Stimulated activated CD4-positive, alpha-beta T cell treated with anti-CD3 and anti-CD28 coated beads, Interleukin-1b, Interleukin-23, amount 100 ng/mL, for 1 hour (primary cell): ENCODE measurements at places on chromosomes 4 and X.

GRCh38 chr4:126130215-126130614 lies 815.5 kb downstream of the FAT4 start:
- DNase-seq = no peak

GRCh38 chr4:181569553-181569952 lies 673.6 kb upstream of the TENM3 start:
- DNase-seq = no peak

DNA sequence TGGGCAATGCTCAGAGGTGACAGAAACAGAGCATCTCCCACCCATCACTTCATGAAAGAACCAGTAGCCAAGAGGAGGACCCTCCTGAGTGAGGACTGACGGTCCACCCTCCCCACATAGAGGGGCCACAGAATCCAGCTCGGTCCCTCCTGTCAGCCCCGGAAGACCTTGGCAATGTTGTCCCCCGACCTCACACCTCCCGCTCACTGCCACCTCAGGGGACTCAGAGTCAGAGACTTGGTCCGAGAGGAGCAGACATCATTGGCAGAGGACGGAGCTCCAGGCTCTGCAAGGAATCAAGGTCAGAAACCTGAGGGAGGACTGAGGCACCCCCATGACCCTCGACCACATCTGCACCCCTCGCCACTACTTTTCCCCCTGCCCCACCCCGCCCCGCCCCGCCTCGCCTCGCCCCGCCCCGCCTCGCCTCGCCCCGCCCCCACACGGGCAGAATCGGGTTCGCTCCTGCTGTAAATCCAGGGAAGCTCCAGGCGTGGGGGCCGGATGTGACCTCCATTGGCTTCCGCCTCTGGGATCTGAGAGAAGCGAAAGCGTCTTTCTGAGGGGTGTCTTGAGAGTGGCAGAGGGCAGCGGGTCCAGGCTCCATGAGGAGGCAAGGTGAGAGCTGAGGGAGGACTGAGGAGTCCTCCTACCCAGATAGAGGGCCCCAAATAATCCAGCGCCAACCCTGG lies at the start of gene MAGEA11:
MAGEA11 (plus strand) TSS at position 516 of the 692 bp plus-strand sequence. CDS start 1,100 bp downstream, outside the sequence.
- DNase-seq = no peak

- DNase-seq = no peak
Observed at GRCh38 chr4:75030649-75031235, 97.8 kb downstream of the PARM1 start.

DNA sequence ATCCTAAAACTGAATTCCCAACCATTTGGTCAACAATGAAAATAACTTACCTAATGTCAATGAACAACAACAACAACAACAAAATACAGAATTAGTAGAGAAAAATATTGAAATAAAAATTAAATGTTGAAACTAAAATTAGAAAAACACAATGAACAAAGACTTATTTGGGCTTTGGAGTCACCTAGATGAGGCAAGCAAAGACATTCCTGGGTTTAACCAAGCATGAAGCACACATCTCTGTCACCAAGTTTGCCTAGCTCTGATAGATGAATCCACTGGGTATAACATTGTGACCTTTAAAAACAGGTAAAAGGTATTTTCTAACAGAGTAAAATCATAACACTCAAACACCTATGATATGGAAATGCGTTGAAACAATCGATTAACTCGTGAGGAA lies 13.2 kb upstream of the SYTL5 start:
- no peak for DNase-seq

- DNase-seq = no peak
Observed at GRCh38 chr4:80172203-80172602, 25.1 kb upstream of the PRDM8 start.

DNA sequence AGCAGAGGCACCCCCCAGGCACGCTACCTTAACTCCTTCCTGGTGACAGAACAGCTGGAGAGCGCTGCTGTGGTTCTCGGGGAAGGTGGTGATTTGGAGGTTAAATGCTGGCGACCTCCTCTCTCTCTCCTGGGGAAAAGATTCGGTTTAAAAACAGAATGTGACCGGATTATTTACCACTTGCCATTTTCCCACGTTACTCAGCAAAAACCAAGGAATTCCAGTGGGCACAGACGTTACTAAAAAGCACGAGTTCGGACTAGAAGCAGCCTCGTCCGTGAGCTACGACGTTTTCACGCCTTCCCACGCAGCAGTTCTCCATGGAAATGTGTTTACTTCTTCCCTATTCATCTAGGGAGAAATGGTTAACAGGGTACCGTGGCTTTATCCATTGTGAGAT lies 32.3 kb upstream of the C4orf50 start:
- DNase-seq = no peak

DNA sequence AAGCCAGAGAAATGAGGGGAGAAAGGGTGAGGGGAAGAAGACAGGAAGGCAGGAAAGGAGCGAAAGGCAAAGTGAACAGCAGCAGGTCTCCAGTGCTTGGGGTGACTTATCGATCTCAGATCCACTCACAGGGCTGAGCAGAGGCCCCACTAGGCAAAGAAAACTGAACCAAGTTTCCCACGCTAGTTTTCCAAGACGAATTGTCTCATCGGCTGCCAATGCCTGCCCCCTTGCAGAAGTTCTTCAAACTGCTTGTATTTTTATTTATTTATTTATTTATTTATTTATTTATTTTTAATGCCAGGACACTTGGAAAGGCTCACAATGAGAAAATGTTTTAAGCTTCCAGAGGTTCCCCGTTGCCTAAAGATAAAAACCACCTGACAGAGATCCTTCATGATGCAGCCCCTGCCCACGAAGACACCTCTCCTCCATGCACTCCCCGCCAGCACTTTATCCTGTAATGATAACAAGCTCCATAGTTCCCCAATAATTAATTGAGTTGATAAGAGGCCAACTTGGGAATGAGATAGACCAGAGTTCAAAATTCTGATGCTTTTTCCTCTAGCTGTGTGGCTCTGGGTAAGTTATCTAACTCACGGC lies 43.2 kb downstream of the QDPR start:
- no peak for DNase-seq

- DNase-seq = no peak
Observed at GRCh38 chr4:183366206-183366835, 44.1 kb upstream of the CLDN24 start.

- DNase-seq = no peak
Observed at GRCh38 chrX:46599051-46599560, 25.5 kb downstream of the CHST7 start.

DNA sequence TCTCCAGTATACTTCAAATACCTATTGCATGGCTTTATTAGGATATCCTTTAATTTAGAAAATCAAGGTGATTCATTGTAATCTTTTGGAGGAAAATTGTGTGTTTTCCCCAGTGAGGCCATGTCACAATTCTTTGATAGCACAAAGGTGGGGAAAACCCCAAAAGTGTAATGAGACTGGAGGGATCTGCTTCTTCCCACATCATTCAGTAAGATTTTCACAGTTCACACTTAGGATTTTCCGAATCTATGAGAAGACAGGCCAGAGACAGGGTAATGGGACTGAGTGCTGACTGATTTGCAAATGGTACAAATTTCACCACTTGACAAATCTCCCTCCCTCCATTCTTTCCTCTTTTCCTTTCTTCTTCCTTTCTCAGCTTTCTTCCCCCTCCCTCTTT lies 181.1 kb downstream of the MGST2 start:
- DNase-seq = no peak

- DNase-seq = no peak
Observed at GRCh38 chr4:96955226-96955625, 1115.3 kb downstream of the PDHA2 start.

DNA sequence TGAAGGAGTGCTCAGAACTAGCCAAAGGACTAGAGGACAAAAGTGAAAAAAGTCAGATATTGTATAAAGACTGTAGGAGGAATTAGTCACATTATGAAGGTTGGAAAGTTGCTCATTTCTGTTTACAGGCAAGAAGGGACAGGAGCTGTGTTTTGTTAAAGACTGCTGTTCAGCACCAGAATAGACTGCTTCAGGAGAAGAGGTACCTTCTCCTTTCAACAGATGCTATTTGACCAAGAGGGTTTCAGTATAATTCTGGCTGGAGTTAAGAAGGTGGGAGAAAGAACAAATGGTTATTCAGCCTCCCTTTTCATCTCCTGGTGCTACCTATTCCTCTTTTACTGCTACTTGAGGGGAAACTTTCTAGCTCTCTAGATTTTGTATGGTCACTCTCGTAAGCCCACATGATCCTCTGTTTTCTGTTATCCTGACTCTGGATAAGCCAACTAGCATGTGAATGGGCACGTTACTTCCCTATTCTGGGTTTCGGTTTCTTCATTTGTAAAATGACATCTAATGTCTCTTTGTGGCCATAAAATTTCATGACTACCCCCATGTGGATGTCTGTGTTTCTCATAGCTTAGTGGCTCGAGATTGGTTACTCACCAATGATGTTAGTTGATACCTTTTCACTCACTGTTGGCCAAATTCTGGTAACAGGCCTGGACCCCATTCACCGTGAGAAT lies 68.9 kb downstream of the SH2D1A start:
- no peak for DNase-seq

DNA sequence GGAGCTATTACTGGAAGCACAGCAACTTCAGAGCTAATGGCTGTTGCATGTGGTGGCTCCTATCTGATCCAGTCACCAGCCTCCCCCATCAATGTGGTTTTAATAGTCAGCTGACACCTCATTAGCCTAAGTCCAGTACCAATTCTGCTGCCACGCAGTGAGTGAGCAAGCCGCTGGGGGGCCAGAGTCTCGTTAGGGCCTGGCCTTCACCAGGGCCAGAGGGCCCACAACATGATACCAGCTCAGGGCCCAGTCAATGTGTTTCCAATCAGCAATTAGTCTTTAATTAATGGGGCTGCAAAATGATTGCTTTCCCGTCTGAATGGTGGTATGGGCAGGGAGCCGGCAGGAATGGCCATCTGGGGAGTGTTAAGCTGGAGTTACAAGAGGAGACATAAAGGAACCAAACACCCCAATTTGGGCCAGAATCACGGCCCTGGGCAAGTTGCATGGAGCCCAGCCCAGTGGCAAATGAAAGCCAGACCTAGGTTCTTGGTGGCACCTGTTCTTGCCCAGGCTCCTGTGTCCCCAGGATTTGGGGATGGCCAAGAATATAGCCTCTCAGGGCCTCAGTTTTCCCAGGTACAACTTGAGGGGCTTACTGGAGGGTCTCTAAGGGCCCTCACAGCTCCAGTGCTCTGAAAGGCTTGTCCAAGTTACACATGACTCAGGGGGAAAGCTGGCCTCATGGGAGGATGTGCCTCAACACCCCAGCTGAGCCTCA lies 119.2 kb downstream of the EFNB1 start:
- DNase-seq = no peak

GRCh38 chr4:59537246-59537886 lies 1662.8 kb upstream of the ADGRL3 start:
- DNase-seq = no peak

DNA sequence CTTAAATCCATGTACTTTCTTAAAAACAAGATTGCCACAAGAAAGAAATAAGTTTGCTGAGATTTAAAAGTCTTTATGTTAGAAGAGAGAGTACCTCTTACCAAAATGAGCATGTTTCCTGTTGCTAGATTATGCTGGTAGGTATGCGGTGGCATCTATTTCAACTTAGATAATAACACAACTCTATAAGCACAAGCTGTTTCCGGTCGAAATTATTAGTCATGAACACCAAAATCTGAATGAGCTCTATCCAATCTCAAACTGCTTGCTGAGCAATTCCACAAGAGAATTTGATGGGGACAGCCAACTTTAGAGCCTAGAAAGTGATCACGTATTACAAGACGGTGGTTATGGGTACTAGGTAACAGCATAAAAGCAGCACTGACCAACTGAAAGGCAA lies 49.3 kb downstream of the CBR4 start:
- no peak for DNase-seq

GRCh38 chr4:98745366-98745765 lies 87.0 kb upstream of the TSPAN5 start:
- DNase-seq = no peak

GRCh38 chr4:85431881-85432485 lies 43.0 kb upstream of the ARHGAP24 start:
- DNase-seq = no peak

DNA sequence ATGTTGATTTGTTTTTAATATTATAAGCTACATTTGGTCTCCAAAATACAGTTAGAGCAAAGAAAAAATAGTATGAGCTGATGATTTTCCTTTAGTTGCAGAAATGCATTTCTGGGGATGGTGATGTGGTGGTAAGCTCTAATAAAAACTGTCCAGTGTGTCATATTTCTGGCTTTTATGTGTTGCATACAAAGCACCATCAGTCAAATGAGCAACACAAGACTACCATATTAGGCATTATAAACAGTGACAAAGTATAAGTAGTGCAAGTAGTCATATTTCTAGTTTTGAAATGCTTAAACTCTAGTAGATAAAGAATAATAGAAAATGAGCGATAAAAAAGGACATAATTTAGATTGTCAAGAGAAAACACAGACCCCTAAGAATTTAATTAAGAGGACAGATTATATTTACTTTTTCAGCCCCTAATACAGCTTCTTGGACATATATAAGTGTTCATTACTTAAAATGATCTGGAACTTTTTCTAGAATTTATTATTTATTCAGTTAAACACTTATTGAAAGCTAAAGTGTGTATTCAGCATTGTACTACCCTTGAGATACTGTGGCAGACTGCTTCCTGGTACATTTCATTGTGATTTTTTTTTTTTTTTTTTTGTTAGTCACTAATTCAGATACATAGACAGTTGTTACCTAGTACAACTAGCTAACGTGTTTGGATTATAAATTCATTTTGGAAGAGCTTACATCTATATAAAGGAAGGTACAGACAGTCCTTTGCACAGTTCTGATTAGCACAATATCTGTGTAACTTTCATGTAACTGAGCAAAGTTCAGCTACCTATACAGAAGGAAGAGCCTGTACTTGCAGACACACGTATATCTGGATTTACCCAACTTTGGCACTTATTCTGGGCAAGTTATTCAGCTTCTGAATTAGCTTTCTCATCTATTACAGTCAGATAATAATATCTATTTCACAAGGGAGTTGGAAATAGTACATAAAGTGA lies 22.3 kb downstream of the RAP1GDS1 start:
- no peak for DNase-seq

GRCh38 chr4:182144626-182145333 lies 98.4 kb upstream of the TENM3 start:
- no peak for DNase-seq

DNA sequence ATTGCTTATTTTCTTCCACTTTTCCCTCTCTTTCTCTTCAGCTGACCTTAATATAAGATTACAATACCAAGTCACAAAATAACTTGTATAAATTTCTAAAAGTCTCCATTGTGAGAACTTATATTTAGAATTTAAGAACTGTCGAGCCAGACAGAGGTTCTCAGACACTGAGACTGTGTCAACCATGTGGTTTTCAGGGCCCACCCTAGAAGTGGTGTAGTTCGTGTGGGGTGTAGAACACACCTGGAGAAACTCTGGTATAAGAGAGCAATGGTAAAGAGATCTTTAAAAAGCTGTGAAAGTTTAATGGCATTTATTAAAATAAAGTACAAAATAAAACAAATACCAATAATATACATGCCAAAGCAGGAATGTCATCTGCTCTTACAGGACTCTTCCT lies 19.7 kb downstream of the CPEB2 start:
- DNase-seq = no peak

- no peak for DNase-seq
Observed at GRCh38 chr4:180203349-180203748, 2039.9 kb upstream of the TENM3 start.

DNA sequence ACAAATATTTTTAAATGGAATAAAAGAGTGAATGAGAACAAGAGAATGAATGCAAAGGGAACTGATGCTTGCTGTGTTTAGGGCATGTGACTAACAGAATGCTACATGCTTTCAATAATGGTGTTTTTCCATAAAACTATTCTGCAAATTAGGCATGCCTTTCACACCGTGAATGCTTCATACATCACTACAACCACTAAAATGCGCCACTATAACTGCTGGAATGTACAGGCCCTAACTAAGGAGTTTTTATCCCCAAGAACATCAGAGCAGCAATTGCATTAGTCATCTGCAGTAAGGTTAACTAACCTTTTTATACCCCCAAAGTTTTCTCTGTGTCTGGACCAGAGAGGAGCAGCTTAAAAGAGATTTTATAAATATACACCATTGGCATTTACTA lies 190.4 kb downstream of the ARAP2 start:
- no peak for DNase-seq
